ENCODE measurements at places on chromosomes 5 and 9.
A peak's percentile ranks its signal among the peaks of the same experiment; 100 is the strongest.

GRCh38 chr5:86974955-86975354, 292.7 kb upstream of the RASA1 start:
- DNase-seq, result no peak

DNA sequence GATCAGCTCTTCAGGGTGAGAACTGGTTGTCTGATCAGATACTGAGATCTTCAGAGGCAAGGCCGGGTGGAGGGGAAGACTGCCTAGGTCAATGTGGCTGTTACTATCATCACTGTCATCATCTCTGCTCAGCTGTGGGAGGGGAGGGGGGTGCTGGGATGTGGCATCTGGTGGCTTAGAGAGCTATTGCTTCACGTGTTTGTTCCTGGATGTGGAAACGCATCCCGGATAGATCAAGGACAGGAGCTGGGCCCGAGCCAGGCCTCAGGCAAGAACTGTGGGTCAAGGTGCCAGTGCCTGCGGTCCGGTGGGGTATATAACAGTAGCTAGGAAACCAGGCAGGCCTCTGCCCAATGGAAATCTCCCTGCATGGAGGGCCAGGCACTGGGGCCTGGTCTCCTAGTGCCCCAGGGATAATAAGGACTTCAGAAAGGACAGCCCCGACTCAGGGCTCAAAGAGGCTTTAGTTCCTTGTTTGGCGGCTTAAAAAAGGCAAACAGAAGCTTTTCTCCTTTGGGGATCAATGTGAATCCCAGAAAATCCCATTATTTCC, 30.3 kb upstream of the TIFAB start:
- no peak for DNase-seq

DNA sequence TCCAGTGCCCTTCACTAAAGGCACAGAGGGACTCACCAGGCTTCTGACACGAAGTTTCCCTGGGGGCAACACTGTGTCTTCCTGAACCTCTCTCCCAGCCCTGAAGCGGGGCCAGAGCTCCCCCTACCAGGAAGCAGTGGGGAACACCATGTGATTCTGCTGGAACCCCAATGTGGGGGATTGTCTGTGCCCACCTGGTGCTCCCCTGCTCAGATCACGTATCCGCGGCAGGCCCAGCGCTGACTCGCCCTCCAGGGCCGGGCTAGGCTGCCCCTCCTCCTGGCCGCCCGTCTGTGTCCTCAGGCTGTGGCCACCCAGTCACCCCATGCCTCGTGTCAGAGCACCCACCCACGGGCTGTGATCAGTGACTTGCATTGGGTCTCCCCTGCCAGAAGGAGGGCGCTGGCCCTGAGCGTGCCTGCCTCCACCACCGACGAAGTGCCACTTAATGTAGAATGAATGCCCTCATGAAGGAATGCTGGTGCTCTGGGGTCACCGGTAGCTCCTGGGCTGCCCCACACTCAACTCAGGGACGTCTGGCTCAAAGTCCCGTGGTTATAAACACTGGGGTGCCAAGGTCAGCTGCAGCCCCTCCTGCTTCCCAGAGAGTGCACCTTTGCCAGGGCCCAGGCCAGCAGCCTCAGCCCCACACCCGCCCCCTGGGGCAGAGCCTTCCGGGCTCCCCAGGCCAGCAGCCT, 22.1 kb downstream of the SARDH start:
- DNase-seq, result peak; percentile 45

DNA sequence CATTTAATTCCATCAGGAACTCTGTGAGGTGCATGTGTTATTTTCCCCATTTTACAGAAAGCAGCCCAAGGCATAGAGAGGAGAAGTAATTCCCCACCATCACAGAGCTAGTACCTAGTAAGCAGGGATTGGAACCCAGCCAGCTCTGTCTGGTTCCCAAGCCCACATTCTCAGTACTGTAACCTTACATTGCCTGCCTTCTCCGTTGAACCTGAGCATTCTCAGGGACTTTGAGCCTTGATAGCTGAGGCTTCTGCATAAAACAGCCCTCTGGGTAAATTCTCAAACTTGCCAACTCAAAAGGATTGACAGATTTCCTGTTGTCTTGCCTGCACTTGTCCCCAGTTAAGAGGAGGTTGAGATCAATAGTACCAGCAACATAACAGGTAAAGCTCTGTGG, 9.2 kb upstream of the GLE1 start:
- DNase-seq, result no peak

DNA sequence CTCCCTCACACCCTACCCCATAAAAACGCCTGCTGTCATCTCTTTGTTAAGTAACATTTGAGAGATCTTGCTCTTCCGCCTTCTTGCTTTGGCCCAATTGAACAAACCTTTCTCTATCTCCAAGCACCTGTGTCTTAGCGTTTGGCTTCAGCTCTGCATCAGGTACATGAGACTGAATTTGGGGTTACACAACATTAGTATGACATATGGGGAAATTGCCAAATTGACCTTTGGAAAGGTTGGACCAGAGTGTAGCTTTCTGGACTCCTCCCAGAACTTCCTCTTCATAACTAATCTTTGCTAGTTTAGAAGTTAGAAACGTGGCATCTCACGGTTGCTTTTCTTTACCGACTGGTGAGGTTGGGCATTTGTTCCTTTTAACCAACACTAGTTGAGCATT, 3.5 kb upstream of the EXOSC3 start:
- no peak for DNase-seq

GRCh38 chr5:174204535-174205313, 159.2 kb downstream of the NSG2 start:
- no peak for DNase-seq

- no peak for DNase-seq
Measured at GRCh38 chr5:160420331-160420610, 1.4 kb upstream of the PTTG1 start.

- DNase-seq, result no peak
Measured at GRCh38 chr5:83488821-83489220, 17.3 kb downstream of the VCAN start.

DNA sequence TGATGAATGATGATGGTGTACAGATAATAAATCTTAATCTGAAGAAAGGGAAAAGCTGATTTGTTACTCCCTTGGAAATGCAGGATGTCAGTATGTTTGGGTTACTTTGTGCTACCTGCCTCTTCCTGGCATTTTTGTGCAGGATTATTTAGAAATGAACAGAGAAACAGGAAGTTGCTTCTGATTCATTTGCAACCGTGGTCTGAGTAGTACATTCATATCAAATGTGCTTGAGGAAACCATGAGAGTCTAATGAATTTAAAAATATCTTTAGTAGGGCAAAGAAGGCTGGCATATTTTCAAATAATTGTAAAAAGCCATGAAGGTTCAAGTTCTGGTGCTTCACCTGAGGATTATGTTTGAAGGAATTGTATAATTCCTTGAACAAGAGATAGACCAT, 391.6 kb downstream of the TMEM161B start:
- DNase-seq, result no peak

- no peak for DNase-seq
Measured at GRCh38 chr9:113210815-113211214, 10.3 kb downstream of the FKBP15 start.

DNA sequence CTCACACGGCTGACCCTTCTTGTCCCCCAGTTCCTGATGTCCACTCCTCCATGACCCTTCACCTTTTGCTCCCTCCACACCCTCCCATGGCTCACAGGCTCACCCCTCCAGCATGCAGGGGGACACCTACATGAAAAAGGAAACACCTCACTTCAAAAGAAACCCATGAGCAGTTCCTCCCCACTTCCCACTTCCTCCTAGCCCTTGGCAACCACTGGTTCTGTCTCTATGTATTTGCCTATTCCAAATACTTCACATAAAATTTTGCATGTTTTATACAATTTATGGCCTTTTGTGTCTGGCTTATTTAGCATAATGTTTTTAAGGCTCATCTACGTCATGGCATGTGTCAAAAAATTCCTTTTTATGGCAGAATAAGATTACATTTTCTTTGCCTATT, 100.2 kb upstream of the S1PR3 start:
- no peak for DNase-seq

GRCh38 chr9:76580188-76580587, 121.2 kb downstream of the GCNT1 start:
- DNase-seq, result no peak

GRCh38 chr9:133368249-133368881, 7.5 kb downstream of the SURF4 start:
- no peak for DNase-seq

DNA sequence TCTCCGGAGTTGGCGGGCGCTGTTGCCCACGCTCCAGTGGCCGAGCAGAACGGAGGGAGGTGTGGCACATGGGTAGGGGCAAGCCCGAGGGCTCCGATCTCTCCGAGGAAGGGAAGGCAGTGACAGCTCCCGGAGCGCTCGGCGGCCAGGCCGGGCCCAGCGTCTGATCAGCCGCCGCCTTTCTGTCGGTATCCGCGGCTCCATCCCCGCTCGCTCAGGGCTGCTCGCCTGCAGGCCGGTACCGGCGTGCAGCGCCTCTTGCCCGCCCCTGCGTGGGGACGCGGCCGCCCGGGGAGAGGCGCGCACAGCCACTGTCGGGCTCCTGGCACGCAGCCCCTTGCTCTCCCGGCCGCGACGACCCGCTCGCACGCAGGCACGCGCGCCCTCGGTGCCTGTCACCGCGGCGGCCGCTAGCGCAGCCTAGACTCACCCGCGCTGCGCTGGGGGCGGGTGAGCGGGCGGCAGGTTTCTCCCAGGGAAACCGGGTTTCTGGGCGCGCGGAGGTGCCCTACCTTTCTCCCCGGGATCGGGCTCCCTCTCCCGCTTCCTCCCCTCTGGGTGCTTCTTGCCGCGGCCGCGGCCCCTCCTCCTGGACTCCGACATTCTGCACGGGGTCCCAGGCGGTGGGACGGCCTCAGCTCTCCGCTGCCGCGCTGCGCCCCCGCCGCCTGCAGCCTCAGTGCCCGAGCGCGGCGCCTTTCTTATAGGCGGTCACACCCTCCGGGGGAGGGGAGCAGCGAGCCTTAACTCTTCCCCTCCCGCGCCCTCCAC, 108.4 kb downstream of the PSD2 start:
- DNase-seq, result no peak

GRCh38 chr5:151284392-151284967, 19.1 kb downstream of the SLC36A3 start:
- no peak for DNase-seq

DNA sequence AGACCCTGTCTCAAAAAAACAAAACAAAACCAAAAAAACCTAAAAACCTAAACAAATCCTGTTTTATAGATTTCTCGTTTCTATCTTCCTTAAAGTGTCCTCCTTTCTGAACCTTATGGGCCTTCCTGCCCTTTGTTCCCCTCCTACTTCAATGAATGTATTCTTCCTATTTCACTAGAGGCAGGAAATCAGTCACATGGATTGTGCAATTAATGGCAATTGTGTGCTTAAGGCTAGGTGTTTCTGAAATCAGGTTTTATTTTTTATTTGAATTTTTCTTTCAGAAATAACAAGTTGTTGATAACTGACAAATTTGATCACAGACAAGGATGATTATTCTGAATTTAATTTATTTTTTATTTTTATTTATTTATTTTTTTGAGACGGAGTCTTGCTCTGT, 220.6 kb upstream of the SEMA6A start:
- DNase-seq, result no peak

DNA sequence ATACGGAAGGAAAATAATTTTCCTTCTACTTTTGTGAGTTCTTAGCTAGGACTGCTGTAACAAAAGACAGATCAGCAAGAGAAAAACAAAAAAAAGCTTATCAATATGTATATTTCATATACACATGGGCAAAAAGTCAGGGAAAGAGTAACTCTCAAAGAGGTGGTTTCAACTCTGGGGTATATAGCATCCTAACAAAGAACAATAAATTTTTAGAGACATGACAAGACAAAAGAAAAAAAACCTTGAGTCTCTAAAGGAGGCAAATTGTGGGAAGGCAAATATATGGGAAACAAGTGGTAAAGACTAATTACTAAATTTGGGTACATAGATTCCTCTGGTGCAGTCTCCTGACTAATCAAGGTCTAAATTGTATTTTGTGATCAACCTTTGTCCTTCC, 93.2 kb downstream of the C5orf15 start:
- no peak for DNase-seq

DNA sequence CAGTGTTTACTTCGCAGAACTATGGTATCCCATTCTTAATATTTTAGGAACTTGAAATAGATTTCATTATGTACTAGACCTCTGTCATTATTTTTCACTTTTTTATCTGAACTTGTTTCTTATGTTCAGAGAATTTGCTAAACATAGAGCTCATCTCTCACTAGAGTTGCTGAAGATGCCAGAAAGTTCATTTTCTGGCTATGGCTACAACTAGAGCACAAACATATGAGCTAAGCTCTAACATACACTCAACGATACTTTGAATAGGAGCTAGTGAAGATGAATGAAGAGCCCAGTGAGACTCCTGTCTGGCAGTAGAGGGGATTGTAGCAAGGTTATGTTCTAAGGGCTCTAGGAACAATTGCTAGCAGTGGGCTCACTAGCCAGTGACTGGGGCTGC, 582.2 kb downstream of the KIF4B start:
- DNase-seq, result no peak

DNA sequence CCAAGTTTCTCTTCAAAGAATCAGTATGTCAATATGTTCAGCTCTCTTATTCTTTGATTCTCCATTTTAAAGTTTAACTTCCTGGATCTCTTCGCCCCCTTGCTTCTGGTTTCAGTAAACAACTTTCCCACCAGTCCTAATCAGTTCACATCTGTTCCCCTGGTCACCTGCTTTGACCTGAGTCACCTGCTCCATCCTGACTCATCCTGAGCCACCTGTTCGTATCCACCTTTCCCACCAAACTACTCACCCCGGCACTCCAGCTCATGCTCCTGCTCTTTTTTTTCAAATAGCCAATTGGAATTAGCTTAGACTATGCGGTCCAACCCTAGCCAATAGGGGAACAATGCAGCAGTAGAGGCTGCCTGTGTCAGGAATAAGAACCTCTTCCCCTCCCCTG, 23.6 kb upstream of the CSF1R start:
- DNase-seq, result no peak

- DNase-seq, result no peak
Measured at GRCh38 chr5:129465776-129466344, 5.8 kb downstream of the ADAMTS19 start.

DNA sequence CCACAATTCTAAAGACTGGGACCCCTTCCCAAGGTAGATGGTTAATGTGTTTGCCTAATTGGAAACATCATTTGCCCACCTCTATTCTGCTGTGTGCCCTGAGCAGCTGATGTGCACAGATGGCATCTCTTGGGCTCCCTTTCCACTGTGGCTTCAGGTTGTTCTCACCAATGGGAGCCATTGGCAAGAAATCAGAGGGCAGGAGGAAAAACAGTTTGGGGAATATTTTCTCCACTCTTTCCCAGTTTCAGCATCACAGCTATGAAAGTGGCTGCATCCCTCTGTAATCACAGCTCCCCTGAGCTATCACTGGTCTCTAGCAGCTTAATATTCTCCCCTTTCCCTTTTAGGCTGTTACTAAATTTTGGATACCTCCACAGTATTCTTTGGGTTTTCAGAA, 911.6 kb upstream of the SEMA6A start:
- DNase-seq, result no peak

All from NCI-H2107 (cell line).